ENCODE measurements at places on chromosomes 2 and 18.

DNA sequence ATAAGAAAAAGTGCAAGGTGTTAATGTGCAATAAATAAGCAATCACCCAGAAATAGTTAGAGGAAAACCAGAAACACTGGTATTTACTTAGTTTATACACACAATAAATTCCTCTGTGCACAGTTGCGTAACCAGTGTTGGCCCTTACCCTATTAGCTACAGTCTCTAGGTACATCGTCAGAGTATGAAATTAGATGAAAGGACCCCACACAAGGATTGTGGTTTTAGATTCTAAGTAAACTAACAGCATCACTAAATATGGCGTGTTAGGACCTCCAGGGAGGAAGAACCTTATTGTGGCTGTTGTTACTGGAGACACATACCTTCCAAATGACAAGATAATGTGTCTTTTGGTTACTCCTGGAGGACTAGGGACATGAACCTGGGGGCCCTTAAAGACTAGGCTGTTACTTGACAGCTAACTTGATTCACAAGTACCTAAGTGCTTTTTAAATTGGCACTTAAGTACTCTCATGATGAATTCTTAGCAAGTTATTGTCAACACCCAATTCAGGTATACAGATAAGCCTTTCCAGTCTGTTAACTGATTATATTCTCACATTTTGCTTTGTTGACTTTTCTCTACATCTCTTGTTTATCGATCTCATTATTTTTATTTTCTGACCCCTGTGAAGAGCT, 115.3 kb downstream of the FEZ2 start:
- no peak for DNase-seq

GRCh38 chr2:66534461-66534860, 99.5 kb downstream of the MEIS1 start:
- no peak for DNase-seq

DNA sequence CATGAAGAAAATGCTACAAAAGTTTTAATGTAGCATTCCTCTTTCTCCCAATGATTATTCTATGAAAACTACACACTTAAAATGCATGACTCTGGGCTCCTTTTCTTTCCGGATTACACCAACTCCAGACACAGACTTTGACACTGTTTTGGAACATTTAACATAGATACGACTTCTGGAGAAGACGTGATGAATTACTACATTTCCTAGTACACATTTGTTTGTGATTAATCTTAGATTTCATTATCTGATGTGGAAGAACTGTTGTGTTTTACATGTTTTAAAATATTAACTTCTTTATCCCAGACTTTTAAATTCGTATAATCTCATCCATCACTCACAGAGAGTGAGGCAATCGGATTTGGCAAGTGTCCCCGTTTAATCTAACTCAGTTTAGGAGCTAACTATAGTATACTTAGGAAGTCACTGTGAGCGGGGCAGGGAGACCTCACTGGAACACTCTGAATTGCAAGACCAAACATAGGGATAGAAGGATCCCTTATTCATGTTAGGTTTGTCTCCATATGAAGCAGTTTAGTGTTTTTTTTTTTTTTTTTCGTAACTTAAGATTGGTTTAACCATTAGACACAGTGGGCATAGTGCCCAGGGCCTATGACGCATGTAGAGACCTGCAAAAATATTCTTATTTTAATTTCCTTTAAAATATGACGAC, 66.7 kb downstream of the PDE1A start:
- no peak for DNase-seq

GRCh38 chr2:236130349-236130998, 37.7 kb downstream of the GBX2 start:
- no peak for DNase-seq

- no peak for DNase-seq
These were observed 78.4 kb downstream of the TNS1 start for GRCh38 chr2:217924346-217924901.

DNA sequence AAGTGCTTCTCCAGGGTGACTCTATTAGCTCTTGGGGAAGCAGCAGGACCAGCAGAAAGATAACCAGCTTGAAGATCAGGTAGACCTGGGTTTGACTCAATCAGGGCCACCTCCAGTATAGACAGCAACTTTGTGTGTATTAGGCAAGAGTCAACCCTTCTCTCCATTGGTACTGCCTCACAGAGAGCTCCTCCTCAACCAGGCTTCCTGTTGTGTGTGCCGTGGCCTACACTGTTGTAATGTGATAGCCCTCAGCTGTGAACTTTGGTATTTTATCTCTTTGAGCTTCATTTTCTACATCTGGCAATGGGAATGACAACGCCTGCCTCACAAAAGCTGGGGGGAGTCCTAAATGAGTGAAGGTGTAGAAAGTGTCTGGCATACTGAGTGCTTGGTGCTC, 17.0 kb upstream of the MAP3K20 start:
- no peak for DNase-seq

DNA sequence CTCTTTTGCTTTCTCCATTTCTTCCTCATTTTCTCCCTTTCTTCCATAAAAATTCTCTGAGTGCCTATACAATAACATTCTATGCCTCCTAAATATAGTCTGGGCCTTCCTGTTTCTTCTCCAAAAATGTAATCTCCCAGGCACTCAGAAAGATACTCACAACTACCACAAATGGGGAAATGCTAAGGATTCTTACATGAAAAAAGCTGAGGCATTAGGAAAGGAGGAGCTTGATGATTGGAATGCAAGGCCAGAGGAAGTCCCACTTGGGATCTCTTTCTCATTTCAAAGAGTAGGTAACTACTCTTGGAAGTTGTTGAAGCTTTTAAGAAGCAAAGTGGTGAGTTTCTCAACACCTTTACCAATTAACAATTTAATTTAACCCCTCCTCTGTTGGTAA, 3.4 kb downstream of the VSNL1 start:
- DNase-seq: no peak

- DNase-seq: no peak
These were observed 83.0 kb upstream of the MBOAT2 start for GRCh38 chr2:9086465-9086864.

DNA sequence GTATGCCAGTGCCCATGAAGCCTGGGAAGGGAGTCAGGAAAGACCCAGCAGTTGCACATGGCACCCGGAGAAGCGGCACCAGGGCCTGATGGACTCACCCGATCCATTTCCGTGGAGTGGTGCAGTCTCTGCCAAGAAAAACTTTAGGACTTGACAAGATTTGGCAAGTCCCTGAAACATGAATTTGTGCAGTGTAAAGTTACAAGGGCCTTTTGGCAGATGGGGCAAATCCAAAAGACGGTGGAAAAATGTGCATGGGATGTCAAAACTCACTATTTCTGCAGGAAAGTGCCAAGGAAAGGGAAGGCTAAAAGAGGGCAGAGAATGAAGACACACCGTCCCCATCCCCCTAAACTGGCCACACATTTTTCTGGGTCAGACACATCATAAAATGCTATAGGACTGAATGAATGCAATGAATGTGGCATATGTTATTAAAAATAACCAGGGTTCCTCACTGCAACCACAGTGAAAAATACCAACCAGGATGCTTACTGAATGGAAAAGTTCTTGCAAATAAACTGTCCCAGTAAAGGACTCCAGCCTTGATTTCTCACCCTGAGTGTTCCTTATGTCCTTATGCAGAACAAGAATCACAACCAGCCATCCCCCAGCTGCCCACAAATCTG, 173.5 kb upstream of the SIX2 start:
- DNase-seq: no peak
